ENCODE measurements at places on chromosomes 2 and 18. TPM values are rescaled to one million over a fixed set of nuclear protein-coding genes. Genes with fewer than 3 reads are reported as not detected.
A peak's percentile ranks its signal among the peaks of the same experiment; 100 is the strongest.

Gene STPG4
- total RNA-seq: 0.16 TPM

Gene ACADL
- 0.32 TPM for total RNA-seq

Gene PIK3C3
- total RNA-seq: 23.1 TPM

DNA sequence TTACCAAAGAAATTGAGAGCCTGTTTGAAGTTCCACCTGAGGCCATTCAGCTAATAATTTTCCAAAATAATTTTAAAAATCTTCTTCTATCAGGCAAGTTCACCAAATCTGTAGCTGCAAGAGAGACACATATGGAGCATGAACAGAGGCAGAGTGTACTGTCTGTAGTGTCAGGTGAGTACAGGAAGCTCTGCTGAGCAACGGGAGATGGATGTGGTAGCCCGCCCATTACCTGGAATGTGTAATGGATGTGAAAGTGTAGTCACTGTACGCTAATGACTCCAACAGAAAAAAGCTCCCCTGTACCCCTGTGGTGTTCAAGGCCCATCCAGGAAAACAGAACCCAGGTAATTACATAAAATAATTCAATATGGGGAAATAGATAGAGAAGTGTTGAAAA is 311.5 kb downstream of the LRRTM4 start:
- ATAC-seq: no peak

Gene MOGAT1
- not detected for total RNA-seq

- ATAC-seq: no peak
Observed at GRCh38 chr18:13810950-13811485, 12.9 kb upstream of the MC5R start.

- no peak for ATAC-seq
Observed at GRCh38 chr2:165313509-165313908, 74.3 kb downstream of the SCN2A start.

DNA sequence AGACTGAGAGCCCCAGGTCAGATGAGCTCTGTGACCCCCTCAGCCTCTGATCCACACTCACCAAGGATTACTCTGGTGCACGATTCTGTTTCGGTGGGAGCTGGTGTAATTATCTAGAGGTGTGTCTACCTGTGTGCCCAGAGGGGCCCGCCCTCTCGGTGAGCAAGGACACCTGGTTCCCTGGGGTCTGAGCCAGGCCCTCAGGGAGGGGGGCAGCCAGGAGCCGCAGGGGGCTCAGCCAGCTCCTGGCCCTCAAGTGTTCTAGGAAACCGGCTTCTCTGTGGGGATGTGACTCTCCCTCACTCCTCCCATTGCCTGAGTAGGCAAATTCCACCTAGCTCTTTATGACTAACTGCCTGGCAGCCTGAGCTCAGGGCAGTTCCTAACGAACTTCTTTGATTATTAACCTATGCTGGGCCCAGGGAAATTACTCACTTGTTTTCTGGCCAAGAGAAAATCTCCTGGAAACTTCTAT is 17.4 kb downstream of the AGAP1 start:
- ATAC-seq: peak; percentile 94

- ATAC-seq: no peak
Observed at GRCh38 chr18:50427896-50428295, 53.0 kb downstream of the SKA1 start.

Gene NIF3L1
- total RNA-seq: 23.2 TPM

- no peak for ATAC-seq
Observed at GRCh38 chr2:205713086-205713485, 30.8 kb downstream of the NRP2 start.

Gene SPP2
- total RNA-seq: not detected

Gene FBXO36
- 1.8 TPM for total RNA-seq

GRCh38 chr2:36613801-36614200 is 15.8 kb upstream of the FEZ2 start:
- ATAC-seq: no peak

Gene ST6GAL2
- 2.5 TPM for total RNA-seq

Gene REG3G
- total RNA-seq: not detected

DNA sequence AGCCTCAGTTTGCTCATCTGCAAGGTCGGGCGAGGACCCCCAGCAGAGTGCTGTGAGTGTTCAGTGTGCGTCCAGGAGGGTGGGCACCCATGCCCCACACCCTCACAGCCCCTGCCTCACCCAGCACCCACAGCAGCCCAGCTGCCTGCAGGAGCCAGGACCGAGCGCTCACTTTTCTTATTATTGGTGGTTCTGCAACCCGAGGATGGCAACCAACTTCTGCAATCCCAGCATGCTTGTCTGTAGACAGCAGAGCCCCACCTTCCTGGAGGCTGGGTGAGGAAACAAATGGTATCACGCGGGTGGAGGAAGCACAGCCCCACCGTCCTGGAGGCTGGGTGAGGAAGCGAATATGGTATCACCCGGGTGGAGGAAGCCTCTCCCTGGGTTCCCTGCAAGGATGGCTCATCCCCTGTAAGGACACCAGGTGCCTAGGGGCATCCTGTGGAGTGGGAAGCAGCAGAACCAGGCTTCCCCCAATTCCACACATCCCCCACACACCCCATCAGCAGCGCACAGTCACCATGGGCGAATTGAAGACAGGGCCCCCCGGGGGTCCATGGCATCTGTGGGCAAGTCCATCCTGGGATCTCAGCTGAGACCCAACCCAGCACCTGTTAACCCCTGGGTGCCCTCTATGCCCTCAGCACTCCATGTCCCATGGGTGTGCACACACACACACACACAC is 220.5 kb upstream of the RAB6C start:
- peak; percentile 50 for ATAC-seq

GRCh38 chr2:64586883-64587481 is 62.9 kb downstream of the AFTPH start:
- peak; percentile 71 for ATAC-seq

DNA sequence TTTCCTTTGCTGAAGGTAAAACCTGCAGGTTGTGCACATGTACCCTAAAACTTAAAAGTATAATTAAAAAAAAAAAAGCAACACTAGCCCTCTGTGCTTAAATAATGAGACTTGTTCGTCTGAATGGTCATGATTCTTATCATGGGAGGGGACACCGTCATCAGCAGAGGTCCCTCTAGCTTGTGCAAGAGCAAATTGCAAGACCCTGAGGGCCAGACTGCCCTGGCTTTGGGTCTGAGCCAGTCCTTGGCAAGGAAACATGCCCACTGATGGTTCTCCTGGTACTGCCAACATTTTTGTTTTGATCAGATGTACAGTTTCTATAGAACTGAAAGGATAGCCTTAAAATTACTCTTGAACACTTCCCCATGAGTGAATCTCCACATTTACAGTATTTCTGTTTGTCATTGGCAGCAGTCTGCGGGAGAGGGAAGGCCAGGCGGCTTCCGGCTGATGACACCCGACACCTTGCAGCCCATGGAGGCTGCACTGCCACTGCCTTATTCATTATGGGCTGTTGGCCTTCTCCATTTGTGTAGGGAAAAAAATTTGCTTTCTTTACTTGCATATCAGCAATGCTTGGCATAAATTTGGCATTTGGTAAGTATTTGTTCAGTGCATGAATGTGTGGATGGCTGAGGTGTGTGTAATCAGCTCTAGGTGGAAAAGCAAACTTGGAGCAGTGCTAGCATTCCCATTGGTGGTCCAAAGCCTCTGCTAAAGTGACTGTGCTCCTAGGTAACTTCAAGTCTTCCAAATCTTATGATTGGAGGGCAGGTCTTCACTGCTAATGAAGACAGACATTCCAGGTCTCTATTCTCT is 161.6 kb upstream of the ALKAL2 start:
- ATAC-seq: no peak

DNA sequence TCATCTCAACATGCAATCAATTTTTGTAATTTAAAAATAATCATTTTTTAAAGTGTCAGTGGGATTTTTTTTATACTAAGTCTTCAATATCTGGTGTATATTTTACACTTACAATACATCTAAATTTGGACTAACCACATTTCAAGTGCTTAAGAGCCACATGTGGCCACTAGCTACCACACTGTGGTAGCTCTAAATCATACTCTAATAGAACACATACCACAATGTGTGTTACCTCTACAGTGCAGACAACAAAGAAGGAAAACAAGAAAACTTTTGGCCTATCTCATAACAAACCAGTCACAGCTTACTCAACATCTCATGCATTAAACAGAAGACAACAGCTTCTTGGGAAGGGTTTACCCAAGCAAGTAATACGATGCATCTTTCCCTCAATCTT is 24.5 kb downstream of the PIAS2 start:
- ATAC-seq: no peak

GRCh38 chr2:42086500-42086953 is 38.7 kb downstream of the PKDCC start:
- ATAC-seq: peak; percentile 70

DNA sequence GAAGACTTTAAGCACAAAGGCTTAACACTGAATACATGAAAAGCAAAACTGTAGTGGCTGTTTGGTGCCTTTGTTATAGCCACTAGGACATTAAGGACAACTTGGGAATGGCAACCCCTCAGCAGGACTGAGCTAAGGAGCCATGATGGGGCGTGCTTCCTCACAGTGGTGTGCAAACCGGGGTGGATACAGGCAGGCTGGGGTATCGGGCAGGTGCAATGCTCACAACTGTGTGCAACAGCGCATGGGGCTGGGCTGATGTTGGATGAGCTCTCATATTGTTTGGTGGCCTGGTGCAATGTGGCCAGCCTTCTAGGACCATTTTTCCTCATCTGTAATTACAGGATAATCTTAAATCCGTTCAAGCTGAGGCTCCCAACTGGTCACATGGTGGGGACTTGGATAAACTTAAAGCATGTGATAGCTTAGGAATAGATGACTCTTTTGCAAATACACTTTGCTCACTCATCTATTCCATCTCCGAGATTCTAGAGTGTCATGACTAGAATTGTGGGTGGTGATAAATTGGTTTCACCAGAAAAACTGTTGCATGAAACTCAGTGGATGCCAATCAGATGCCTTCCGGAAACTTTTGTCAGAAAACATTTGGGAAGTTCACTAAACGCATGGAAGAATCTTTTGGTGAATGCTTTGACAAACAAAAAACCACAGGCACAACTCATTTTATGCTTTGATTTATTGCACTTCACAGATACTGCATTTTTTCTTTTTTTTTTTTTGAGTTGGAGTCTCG is 116.5 kb downstream of the PXDN start:
- no peak for ATAC-seq

- ATAC-seq: no peak
Observed at GRCh38 chr2:39545957-39546356, 108.9 kb upstream of the MAP4K3 start.

DNA sequence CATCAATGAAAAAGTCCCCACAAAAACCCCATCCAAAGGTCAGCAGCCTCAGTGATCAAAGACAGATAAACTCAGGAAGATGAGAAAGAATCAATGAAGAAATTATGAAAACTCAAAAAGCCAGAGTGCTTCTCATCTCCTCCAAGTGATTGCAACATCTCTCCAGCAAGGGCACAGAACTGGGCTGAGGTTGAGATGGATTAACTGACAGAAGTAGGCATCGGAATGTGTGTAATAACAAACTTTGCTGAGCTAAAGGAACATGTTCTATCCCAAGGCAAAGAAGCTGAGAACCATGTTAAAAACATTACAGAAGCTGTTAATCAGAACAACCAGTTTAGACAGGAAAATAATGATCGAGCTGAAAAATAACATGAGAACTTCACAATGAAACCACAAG is 442.8 kb upstream of the SYT4 start:
- no peak for ATAC-seq

GRCh38 chr2:16525265-16525887 is 140.3 kb downstream of the CYRIA start:
- no peak for ATAC-seq

- ATAC-seq: no peak
Observed at GRCh38 chr2:6791682-6792081, 74.0 kb downstream of the CMPK2 start.

- ATAC-seq: no peak
Observed at GRCh38 chr18:69727912-69728572, 219.6 kb downstream of the CD226 start.

Gene SAG
- not detected for total RNA-seq

DNA sequence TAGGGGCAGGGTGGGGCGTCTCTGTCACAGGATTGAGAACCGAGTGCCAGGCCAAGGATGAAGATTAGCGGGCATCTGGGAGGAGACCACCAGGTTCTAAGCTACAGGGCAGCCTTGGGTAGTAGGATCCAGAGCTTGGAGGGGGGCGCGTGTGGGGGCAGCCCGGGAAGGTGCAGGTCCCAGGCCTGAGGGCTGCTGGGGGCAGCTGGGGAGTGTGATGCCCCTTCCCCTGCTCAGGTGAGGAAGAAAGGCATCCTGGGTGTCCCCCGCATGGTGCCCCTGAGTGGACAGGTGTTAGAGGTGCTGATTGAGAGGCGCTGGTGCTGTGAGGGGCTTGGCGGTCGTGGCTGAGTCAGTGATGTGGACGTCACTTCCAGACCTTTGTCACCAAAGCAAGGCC is 33.9 kb upstream of the MBP start:
- ATAC-seq: no peak

DNA sequence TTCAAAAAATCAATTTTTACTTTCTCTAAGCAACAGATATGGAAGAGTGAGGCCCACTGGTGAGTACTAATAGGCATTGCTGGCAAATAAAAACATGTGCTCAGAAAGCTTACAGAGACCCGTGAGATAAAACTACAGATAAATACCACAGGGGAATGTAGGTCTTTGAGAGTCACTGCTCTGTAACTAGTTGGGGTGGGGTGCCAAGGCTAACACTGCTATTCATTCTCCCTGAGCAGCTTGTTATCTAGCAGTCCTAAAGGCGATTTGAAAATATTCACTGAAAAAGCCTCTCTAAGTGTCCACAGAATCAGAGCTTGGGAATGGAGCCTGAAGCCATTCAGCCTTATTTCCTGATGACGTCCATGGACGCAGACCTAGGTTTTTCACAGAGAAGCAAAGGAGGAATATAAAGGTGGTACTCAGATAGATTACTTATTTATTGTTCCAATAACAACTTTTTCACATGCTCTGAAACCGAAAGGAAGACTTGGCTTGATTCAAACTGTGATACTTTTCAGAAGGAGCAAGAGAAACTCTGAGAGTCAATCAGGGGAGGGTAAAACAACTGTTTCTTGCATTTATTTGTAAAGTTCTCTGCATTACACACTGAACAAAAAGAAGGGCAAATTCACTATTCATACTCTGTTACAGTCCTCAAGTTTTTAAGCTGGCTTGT is 188.4 kb downstream of the PPP1R1C start:
- no peak for ATAC-seq

DNA sequence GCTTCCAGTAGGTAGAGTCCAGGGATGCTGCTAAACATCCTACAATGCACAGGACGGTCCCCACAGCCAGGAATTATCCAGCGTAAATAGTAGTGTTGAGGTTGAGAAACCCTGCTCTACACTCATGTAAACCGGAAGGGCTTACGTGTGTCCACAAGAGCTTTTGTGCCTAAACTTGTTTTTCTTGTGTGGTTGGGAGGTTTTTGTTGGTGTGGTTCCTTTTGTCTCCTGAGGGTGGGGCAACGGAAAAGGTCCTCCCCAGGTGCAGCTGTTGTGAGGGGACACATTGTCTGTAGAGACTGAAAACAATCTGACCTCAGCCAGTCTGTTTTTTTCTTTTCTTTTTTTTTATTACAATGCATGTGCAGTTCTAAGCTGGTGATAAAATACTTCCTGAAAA is 72.7 kb upstream of the MGAT5 start:
- peak; percentile 93 for ATAC-seq

Gene ASIC4
- total RNA-seq: not detected

- ATAC-seq: peak; percentile 49
Observed at GRCh38 chr18:77131652-77132368, 773 bp downstream of the MBP start.
